ENCODE measurements at places on chromosomes 12 and 14.

DNA sequence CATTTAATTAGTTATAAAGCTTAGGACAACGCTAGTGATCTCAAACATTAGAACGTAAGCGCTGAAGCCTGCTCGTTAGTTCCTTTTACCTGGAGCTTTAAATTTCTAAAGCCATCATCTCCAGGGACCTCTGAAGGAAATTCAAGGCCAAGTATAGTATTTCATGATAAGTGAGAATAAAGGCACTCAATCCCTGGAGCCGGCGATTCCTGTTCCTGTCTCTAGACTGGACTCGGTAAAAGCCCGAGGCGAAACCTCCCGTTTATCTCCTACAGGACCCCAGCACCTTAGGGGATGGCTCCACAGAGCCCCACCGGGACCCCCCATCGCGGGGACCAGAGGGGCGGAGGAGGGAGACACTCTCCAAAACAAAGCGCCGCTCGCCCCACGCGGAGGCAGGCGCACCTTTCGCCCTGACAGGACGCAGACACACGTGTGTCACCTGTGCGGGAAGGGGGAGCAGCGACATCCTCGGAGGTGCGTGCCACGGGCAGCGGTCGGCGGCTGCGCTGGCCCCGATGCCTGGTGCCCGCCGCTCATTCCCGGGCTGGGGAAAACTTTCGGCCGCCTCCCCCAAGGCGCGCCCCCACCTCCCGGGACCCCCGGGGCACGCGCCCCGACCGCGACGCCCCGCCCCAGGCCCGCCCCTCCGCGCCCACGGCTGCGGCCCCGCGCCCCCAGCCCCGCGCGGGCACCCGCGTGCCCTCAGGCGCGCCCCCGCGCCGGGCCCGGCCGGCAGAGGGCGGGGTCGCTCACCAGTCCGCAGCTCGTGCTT lies 678 bp downstream of the RPS6KA5 start:
- peak; percentile 34 for DNase-seq

DNA sequence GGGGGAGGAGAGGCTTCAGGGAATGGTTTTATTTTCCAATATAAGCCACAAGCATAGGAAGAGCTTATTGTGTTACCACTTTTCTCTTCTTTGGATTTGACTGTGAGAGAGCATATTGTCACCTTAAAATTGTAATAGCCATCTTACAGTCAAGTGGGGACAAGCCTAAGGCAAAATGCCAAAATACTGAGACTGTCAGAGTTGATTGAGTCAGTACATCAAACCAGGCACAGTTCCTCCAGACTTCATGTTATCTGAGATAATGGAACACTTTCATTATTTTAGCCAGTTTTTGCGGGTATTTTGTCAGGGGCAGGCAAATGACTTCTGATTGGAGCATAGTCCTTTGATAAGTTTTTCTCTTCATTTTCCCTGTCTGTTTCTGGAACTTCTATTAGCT lies 19.5 kb upstream of the NUBPL start:
- DNase-seq, result no peak

DNA sequence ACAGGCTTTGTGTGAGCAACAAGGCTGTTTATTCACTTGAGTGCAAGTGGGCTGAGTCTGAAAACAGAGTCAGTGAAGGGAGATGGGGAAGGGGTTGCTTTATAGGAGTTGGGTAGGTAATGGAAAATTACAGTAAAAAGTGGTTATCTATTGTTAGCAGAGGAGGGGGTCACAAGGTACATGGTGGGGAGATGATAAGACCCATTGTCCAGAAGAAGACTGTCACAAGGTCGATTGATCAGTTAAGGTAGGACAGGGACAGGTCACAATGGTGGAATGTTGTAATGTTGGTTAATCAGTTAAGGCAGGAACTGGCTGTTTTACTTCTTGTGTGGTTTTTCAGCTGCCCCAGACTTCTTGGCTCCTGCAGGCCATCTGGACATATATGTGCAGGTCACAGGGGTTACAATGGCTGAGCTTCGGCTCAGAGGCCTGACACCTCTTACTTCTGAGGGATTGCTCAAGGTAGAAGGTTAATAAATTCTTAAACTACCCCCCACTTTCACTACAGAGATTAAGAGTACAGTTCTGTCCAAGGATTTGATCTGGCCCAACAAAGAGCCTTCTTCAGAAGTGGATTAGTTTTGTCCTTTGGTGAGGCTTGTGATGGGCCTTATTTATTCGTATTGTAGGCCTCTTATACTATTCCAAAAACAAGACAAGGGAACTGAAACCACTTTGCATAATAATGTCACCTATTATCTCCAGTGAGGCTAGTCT lies 13.8 kb upstream of the DHRS4 start:
- DNase-seq, result no peak

DNA sequence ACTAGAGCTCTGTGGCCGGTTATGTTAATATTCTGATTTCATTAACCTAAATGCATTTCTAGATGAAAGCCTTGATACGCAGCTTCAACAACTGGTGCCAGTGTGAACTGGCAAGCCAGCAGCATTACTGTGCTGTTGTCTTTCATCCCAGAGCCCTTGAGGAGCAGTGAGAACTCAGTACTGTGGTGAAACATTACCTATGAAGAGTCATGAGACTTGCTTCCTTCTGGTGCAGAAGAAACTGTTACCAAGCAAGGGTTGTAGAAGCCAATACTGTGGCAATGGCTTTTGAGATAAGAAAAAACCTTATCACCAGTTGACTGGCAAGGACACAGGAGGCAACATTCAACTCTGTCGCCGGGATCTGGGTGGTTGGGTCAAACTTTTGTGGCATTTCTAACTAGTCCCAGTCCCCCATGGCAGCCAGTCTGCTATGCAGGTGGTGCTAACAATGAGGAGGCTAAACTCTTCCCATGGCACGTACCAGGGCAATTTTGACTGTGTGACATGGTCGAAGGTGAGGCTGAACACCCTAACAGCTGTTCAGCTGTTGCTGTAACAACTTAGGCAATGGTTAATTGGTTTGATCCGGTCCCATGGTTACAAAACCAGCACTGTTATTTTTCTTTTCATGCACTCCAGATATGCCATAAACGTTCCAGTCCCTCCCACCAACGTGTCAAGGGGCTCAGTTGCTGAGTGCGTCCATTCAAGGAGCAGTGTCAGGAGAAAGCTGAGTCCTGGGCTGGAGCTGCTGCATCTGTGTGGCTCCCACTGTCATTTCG lies 12.6 kb upstream of the LGALS3 start:
- no peak for DNase-seq

GRCh38 chr12:13573698-13574321 lies 377.3 kb downstream of the EMP1 start:
- peak; percentile 6 for DNase-seq

- peak; percentile 5 for DNase-seq
Observed at GRCh38 chr12:22230280-22230794, 104.2 kb downstream of the ST8SIA1 start.

GRCh38 chr12:12839003-12839395 lies 25.9 kb downstream of the DDX47 start:
- no peak for DNase-seq

DNA sequence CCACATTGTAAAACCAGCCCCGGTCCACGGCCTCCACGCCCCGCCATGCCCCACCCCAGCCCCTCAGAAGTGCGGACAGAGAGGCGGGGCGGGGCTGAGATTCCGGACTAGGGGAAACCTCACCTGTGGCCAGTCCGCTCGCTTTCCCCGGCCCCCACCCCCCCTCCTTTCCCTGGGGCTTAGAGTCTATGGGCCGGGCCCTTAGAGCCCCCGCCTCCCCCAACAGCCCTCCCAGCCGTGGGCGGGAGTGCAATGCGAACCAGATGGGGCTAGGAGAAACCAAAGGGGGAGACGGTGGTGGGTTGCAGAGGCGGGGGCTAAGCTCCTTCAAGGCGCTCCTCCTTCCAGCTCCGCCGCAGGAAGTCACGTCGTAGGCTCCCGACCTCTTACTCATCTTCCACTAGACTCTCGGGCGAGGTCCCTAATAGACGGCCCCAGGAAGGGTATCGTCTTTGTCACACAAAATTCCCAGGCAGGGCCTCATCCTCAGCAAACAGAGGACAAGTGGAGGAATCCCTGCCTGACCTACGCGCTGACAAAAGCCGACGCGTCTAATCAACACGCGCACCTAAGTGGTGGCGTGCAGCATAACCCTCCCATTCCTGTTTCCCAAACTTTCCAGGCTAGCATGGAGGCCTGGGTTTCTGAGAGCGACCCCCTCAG lies 1.1 kb upstream of the NAB2 start:
- DNase-seq, result peak; percentile 62

- DNase-seq, result no peak
Observed at GRCh38 chr14:43735932-43736331, 771.2 kb downstream of the FSCB start.

DNA sequence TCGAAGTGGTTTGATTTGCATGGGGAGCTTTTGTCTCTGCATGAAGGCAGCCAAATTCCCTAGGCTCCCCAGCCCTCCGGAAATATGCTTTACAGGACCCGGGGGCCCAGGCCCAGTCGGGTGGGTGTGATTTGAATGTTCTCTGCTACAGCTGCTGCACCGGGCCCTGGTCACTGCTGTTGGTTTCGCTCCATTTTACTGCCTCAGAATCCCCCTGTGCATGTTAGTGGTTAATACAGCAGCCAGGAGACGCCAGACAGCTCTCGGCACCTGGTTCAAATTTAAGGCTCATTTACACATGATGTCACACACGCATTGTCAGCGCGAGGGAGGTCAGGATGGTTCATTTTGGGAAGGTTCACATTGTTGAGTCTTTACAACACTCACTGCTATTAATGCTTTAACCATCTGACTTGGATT lies 99.6 kb downstream of the SLC38A6 start:
- no peak for DNase-seq

- DNase-seq, result no peak
Observed at GRCh38 chr12:123937707-123938591, 34.7 kb downstream of the CCDC92 start.

DNA sequence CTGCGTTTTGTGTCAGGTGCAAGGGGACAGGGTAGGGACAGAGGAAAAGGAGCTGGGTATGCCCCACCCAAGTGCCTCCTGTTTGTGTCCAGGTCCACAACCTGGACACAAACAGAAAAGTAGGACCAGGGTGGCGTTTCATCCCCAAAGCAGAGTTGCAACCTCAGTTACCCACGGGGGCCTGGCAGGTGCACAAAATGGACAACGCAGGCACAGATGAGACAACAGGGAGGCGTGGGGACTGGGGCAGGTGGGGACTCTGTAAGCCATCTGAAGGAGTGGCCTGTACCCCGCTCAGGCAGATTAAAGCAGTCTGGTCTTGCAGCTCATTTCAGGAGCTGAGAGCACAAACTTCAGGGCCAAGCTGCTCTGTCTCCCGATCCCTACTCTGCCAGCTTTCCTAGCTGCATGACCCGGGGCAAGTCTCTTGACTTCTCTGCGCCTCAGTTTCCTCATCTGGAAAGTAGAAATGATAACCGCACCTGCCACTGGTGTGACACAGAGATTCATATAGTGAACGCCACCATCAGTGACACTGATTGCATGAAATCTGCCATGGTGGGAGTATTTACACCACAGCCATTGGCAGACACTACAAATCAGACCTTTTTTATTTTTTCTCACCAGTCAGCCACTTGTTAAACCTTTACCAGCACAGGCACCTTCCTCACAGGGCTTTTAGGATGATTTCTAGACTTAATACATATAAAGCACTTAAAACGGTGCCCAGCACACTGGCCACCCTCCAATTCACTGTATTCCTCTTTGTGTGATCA lies 123.0 kb downstream of the PHETA1 start:
- no peak for DNase-seq

DNA sequence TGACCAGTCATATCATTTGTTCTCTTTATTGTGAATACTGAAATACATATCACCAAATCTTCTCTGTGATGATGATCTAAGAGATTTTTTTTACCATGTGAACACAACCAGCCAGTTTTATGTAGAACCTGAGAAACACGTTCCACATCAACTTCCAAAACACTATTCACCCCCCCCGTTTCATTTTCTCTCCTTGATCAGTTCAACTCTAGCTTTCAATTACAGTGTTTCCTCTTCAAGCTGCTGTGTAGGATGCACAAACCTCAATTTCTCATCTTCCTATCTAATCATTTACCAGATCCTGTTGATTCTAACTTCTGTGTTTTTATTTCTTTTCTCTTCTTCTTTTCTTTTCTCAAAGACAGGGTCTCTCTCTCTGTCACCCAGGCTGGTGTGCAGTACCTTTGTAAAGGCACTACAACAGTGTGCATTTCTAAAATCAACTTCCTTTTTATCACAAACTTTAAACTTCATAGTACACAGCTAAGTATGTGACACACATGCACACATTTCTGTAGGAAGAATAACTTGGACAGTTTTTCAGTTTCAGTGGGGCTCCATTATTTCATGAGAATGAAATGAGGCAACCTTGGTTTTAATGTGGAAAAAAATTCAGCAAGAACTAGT lies 149.9 kb upstream of the FBXO33 start:
- DNase-seq, result no peak

DNA sequence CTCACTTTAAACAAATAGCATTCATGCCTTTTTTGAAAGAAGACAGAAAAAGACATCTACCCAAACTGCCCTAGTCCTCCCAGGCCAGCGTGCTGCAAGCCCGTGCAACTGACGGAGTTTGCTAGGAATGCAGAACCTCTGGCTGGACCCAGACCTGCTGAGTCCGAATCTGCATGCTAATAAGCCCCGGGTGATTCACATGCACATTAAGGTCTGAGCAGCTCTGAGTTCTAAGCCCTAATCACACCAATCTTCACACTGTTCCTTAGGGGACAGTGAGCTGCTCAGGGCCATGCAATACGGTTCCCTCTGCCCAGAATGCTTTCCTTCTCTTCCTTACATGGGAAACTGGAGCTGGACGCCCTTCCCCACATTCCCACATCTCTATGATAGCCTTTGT lies 25.2 kb downstream of the HAL start:
- DNase-seq, result no peak

- no peak for DNase-seq
Observed at GRCh38 chr14:88866305-88866704, 41.9 kb downstream of the TTC8 start.

DNA sequence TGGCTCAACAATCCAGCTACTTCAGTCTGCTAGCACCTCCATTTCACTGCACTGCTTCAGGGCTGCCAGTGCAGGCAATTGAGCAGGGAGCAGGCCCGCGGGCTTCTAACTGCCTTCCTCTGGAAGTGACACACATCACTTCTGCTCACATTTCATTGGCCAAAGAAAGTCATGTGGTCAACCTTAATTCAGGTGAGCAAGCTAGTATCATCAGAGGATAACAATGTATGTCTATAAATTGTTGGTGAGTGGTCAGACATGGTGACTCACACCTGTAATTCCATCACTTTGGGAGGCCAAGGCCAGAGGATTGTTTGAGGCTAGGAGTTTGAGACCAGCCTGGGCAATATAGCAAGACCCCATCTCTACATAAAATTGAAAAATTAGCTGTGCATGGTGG lies 22.3 kb upstream of the CHGA start:
- DNase-seq, result no peak

- no peak for DNase-seq
Observed at GRCh38 chr12:130990034-130990433, 36.3 kb downstream of the ADGRD1 start.

DNA sequence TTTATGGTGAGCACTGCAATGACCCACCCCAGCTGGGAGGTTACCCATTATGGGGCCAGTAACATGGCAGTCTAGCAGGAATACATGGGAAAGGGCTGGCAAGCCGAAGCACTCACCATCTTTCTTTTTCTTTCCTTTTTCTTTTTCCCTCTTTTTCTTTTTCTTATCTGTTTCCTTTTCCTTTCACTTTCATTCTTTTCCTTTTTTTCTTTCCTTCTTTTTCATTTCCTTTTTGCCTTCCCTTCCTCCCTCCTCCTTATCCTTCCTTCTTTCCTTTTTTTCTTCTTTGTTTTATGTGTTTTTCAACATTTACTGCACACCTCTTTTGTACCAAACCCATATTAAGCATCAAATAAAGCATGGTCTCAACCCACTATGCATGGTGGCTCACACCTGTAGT lies 501.1 kb downstream of the MED13L start:
- DNase-seq, result no peak

- DNase-seq, result no peak
Observed at GRCh38 chr12:57199191-57199590, 17.4 kb upstream of the NXPH4 start.
